ENCODE measurements at places on chromosomes 1 and 21.

DNA sequence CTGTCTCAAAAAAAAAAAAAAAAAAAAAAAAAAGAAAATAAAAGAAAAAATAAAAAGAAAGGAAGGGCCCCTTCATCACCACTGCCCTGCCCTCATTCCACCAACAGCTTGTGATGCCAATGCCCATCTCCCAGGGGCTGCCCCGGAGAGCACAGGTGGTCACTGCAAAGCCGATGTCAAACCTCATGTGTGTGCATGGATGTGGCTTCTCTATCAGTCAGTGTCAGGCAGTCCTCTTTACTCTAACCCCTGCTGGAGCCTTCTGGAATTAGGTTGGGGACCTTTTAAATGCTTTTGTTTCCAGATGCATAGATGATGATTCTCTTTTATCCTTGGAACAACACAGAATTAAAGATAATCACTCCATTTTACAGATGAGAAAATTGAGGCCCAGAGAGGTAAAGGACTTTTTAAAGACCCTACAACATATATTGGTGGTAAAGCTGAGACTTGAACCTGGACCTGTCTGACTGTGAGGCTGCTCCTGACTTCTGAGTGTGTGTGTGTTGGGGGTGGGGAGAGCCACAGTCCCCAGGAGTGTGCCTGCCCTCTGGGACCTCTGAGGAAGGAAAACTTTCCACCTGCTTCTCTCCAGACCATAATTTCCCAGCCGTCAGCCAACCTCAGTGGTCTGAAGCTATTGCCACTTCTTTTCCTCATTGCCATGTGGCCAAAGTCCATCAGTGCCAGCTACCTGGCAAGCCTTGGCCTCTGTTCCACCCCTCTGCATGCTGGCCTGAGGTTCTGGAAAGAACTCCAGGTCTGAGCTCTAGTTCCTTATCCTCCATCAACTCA is 3.0 kb upstream of the TMEM54 start:
- peaks cover 8% of the 10 kb centered on the region for H3K4me1 ChIP-seq
- no peaks in the 10 kb centered on the region for H3K36me3 ChIP-seq
- no peak overlapping the region for H3K4me3 ChIP-seq
- no peak overlapping the region for H3K27ac ChIP-seq

- peaks cover 26% of the 10 kb centered on the region for H3K36me3 ChIP-seq
- no peaks in the 10 kb centered on the region for H3K27me3 ChIP-seq
- peaks cover 24% of the 10 kb centered on the region for H3K4me1 ChIP-seq
- DNase-seq, result no peak
These were observed 147.7 kb downstream of the NTPCR start for GRCh38 chr1:233097959-233098580.

DNA sequence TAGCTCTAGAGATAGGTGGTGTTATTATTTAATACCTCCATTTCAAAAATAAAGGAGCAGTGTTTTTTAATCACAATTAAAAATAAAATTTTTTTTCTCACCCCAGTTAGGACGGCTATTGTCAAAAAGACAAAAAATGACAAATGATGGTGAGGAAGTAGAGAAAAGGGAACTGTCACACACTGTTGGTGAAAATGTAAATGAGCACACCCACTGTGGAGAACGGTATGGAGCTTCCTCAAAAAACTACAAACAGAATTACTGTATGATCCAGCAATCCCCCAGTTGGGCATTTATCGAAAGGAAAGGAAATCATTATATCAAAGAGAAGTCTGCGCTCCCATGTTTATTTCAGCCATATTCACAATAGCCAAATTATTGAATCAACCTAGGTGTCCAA is 148.7 kb upstream of the NR5A2 start:
- H3K36me3 ChIP-seq, result no peaks in the 10 kb centered on the region
- no peak for DNase-seq
- no peak overlapping the region for H3K4me3 ChIP-seq
- no peak overlapping the region for H3K27ac ChIP-seq
- H3K27me3 ChIP-seq, result peaks cover 9% of the 10 kb centered on the region
- H3K4me1 ChIP-seq, result no peaks in the 10 kb centered on the region

- no peak overlapping the region for H3K27ac ChIP-seq
- H3K36me3 ChIP-seq, result no peaks in the 10 kb centered on the region
- H3K4me1 ChIP-seq, result peaks cover 4% of the 10 kb centered on the region
- H3K4me3 ChIP-seq, result no peak overlapping the region
These were observed 10.8 kb downstream of the AHDC1 start for GRCh38 chr1:27592931-27593677.

- no peak for DNase-seq
- H3K4me1 ChIP-seq, result peaks cover 65% of the 10 kb centered on the region
- no peaks in the 10 kb centered on the region for H3K27me3 ChIP-seq
These were observed 22.9 kb upstream of the VPS13D start for GRCh38 chr1:12206792-12207424.

- no peak for DNase-seq
- no peaks in the 10 kb centered on the region for H3K4me1 ChIP-seq
- no peaks in the 10 kb centered on the region for H3K27me3 ChIP-seq
- no peak overlapping the region for H3K4me3 ChIP-seq
- H3K27ac ChIP-seq, result no peak overlapping the region
These were observed 113.1 kb downstream of the OLFML2B start for GRCh38 chr1:161910604-161911003.

DNA sequence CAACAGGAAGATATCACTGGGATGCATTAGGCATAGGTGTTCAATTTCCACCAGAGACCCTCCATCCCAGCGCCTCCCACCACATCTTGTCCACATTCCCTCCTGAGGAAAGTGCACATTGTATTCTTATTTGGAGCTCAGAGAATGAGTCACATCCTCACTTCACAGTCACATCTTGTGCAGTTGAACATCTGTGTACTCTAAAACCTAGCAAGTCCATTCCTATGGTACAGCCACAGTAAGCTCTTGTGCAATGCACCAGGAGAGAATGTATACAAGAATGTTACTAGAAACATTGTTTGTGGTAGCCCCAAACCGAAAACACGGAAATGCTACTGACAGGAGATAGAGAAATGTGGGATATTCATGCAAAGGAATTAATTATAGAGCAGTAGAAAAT is 1.6 kb upstream of the KDF1 start:
- H3K4me3 ChIP-seq, result no peak overlapping the region
- no peak for DNase-seq

- no peaks in the 10 kb centered on the region for H3K36me3 ChIP-seq
- peaks cover 12% of the 10 kb centered on the region for H3K27me3 ChIP-seq
- no peak overlapping the region for H3K27ac ChIP-seq
- H3K4me3 ChIP-seq, result no peak overlapping the region
These were observed 151.7 kb upstream of the ZNF648 start for GRCh38 chr1:182213163-182213562.

DNA sequence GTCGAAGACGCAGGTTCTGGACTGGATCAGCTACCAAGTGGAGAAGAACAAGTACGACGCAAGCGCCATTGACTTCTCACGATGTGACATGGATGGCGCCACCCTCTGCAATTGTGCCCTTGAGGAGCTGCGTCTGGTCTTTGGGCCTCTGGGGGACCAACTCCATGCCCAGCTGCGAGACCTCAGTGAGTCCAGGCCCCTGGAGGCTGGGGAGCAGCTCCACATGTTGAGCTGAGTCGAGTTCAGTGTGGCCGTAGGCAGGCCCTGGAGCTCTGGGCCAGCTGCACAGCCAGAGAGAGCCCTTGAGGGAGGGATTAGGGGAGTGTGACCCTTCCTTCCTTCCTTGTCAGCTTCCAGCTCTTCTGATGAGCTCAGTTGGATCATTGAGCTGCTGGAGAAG is 1.6 kb downstream of the ELF3 start:
- no peak overlapping the region for H3K4me3 ChIP-seq
- no peaks in the 10 kb centered on the region for H3K36me3 ChIP-seq
- no peaks in the 10 kb centered on the region for H3K4me1 ChIP-seq

GRCh38 chr1:173295995-173296394 is 88.9 kb upstream of the TNFSF4 start:
- no peak overlapping the region for H3K27ac ChIP-seq
- H3K4me3 ChIP-seq, result no peak overlapping the region
- peaks cover 29% of the 10 kb centered on the region for H3K27me3 ChIP-seq
- no peak for DNase-seq
- H3K4me1 ChIP-seq, result peaks cover 20% of the 10 kb centered on the region

- no peak overlapping the region for H3K4me3 ChIP-seq
- H3K36me3 ChIP-seq, result no peaks in the 10 kb centered on the region
- no peaks in the 10 kb centered on the region for H3K27me3 ChIP-seq
- no peaks in the 10 kb centered on the region for H3K4me1 ChIP-seq
- DNase-seq, result no peak
These were observed 55.4 kb downstream of the SLC37A1 start for GRCh38 chr21:42568866-42569731.

- H3K27me3 ChIP-seq, result no peaks in the 10 kb centered on the region
- DNase-seq, result no peak
- no peak overlapping the region for H3K4me3 ChIP-seq
- H3K27ac ChIP-seq, result no peak overlapping the region
These were observed 15.6 kb downstream of the SMG7 start for GRCh38 chr1:183487674-183488442.

DNA sequence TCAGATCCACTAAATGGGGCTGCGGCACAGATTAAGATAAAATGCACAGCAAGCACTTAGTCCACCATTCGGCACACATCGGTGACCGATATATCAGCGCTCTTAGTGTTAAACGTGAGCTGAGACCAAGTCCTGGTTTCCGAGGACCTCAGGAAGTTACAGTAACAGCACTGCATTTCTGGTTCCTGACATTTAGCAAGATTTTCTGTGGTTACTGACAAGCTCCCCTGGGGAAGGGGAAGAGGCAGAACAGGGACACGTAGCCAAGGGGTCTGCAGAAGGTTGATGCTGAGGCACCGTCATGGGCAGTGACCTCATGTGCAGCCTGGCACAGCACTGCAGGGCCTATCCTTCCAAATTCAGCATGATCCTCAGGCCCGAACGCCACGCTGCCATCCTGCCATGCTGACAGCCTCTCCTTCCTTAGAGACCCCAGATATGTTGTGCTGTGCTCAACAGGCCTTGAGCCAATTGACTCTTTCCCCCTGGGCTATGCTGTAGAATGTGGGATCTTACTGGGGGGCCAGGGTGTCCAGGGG is 13.4 kb upstream of the PEF1 start:
- DNase-seq, result no peak
- peaks cover 3% of the 10 kb centered on the region for H3K27me3 ChIP-seq
- no peak overlapping the region for H3K27ac ChIP-seq
- no peaks in the 10 kb centered on the region for H3K4me1 ChIP-seq
- no peak overlapping the region for H3K4me3 ChIP-seq

DNA sequence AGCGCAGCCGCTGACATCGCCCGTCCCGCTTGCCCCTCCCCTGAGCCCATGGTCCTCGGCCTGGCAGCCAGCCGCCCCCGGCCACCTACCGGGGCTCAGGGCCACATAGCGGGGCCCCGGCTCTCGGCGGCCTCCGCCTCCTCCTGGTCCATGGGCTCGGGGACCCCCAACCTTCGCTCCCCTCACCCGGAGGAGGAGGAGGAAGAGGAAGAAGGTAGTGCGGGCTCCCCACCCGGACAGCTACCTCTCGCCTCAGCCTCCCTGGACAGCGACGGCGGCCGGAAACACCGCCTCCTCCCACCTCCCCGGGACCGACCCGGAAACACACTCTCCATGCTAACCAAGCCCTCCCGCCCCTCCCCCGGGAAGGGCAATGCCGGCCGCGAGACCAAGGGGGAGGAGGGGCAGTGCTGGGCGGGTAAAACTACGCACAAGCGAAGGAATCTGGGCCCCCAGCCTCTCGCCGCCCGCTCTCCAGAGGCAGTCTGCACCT is at the start of gene KIAA0319L:
KIAA0319L (minus strand) TSS at position 286 of the 493 bp plus-strand sequence. CDS start 2,912 bp downstream, outside the sequence.
- peaks cover 34% of the 10 kb centered on the region for H3K4me1 ChIP-seq
- no peak for DNase-seq
- H3K4me3 ChIP-seq, result peak within 1 kb of the TSS; percentile 93

- H3K36me3 ChIP-seq, result peaks cover 4% of the 10 kb centered on the region
- H3K27ac ChIP-seq, result no peak overlapping the region
- peaks cover 14% of the 10 kb centered on the region for H3K4me1 ChIP-seq
These were observed 34.6 kb upstream of the CD55 start for GRCh38 chr1:207286786-207287468.

- no peak overlapping the region for H3K4me3 ChIP-seq
- peaks cover 2% of the 10 kb centered on the region for H3K4me1 ChIP-seq
- no peak overlapping the region for H3K27ac ChIP-seq
- no peak for DNase-seq
These were observed 62.0 kb upstream of the HOOK1 start for GRCh38 chr1:59752556-59753414.

GRCh38 chr1:159171254-159171687 is at the start of gene CADM3:
Gene CADM3 (plus strand): TSS chr1:159171615. CDS start chr1:159171766, 151 bp downstream.
- DNase-seq, result no peak
- peaks cover 73% of the 10 kb centered on the region for H3K27me3 ChIP-seq
- H3K27ac ChIP-seq, result no peak within 1 kb of the TSS
- no peaks in the 10 kb centered on the region for H3K36me3 ChIP-seq
- H3K4me3 ChIP-seq, result no peak within 1 kb of the TSS
- peaks cover 1% of the 10 kb centered on the region for H3K4me1 ChIP-seq

DNA sequence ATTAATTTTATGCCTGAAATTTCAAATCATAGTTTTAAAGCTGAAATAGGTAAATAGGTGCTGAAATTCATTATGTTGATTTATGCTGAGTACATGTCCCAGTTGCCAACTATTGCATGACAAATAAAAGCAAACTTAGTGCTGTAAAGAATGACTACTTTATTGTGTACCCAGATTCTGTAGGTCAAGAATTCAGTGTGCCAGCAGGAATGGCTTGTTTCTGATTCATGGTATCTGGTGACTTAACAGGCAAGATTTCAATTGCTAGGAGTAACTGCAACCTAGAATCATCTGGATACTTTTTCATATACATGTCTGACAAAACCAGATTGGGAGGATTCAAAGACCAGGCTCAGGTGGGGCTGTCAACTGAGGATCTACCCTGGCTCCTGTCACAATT is 678.4 kb upstream of the ADAMTS5 start:
- H3K27ac ChIP-seq, result no peak overlapping the region
- no peak for DNase-seq
- no peaks in the 10 kb centered on the region for H3K27me3 ChIP-seq
- H3K4me3 ChIP-seq, result no peak overlapping the region
- no peaks in the 10 kb centered on the region for H3K36me3 ChIP-seq
- no peaks in the 10 kb centered on the region for H3K4me1 ChIP-seq

- peaks cover 30% of the 10 kb centered on the region for H3K27me3 ChIP-seq
- H3K4me3 ChIP-seq, result no peak overlapping the region
- DNase-seq, result no peak
- H3K27ac ChIP-seq, result no peak overlapping the region
These were observed 2.1 kb downstream of the MEGF6 start for GRCh38 chr1:3609016-3609768.

GRCh38 chr1:152880316-152880715 is 2.2 kb downstream of the SMCP start:
- DNase-seq, result no peak
- H3K36me3 ChIP-seq, result no peaks in the 10 kb centered on the region
- no peak overlapping the region for H3K27ac ChIP-seq
- H3K4me1 ChIP-seq, result no peaks in the 10 kb centered on the region

- no peaks in the 10 kb centered on the region for H3K36me3 ChIP-seq
- no peak overlapping the region for H3K4me3 ChIP-seq
- H3K27ac ChIP-seq, result no peak overlapping the region
These were observed 74.1 kb downstream of the GALNT2 start for GRCh38 chr1:230141021-230141648.

GRCh38 chr1:225597926-225598575 is 54.9 kb downstream of the ENAH start:
- H3K27ac ChIP-seq, result no peak overlapping the region
- no peak overlapping the region for H3K4me3 ChIP-seq
- no peaks in the 10 kb centered on the region for H3K36me3 ChIP-seq
- H3K27me3 ChIP-seq, result peaks cover 15% of the 10 kb centered on the region
- no peak for DNase-seq
